ENCODE measurements at places on chromosomes 3 and 15. TPM values are rescaled to one million over a fixed set of nuclear protein-coding genes. Genes with fewer than 3 reads are reported as not detected.

GRCh38 chr15:34331809-34332208, 5.8 kb downstream of the SLC12A6 start:
- DNase-seq, result no peak

DNA sequence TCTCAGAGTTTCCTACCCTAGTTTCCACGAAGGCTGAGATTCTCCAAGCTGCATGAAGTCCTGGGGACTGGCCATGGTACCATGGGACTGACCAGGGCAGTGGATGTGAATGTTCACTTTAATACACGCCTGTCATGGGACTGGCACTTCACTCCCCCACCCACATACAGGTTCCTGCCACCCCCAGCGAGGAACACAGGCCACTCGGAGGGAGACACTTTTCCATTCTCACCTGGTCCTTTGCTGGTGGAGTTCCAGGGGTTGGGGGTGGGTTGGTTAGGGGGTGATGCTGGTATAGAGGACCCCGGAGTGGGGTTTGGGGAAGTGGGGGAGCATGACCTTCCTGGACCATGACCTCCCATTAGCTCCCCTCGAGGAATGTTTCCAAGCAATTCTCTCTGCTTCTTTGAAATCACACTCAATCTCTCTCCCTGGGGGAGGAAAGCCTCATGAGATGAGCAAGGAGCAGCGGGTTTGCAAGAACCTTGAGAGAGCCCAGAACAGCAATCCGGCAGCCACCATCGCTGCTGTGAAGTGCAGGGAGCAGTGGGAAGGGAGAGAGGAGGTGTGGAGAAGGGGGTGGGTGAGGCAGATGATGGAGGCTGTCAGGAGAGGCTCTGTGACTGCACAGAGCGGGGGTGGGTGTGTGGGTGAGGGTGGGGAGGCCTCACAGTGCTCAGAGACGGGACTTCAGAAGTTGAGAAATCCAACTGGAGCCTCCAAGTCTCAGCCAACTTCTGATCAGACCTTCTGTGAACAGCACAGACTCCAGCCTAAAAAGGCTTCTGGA, 69.7 kb downstream of the ADCY5 start:
- DNase-seq, result no peak

The CHCHD6 gene
- total RNA-seq, result 12.2 TPM

The ZKSCAN7 gene
- 11.0 TPM for total RNA-seq

The DZIP1L gene
- 25.3 TPM for total RNA-seq

Measured in breast epithelium (tissue), 4 donors.